ENCODE measurements at places on chromosomes 13 and 19.
A peak's percentile ranks its signal among the peaks of the same experiment; 100 is the strongest.

GRCh38 chr19:13091400-13092157, 11.1 kb downstream of the LYL1 start:
- no peak for DNase-seq

DNA sequence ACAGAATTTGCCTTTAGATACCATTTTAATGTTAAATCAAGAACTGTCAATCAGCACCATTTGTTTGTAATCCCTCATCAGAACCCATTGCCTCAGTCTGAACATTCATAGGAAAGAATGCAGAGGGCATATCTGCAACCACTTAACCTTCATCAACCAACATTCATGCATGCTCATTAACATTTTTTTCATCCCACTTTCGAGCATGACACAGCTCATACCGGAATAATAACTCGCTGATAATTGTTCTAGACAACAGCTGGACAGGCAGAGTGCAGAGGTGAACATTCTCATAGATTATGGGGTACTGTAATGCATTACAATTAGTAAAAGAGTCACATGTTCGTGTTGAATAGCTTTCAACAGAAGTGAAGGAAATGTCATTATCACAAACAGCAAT, 216.8 kb downstream of the DIAPH3 start:
- no peak for DNase-seq

DNA sequence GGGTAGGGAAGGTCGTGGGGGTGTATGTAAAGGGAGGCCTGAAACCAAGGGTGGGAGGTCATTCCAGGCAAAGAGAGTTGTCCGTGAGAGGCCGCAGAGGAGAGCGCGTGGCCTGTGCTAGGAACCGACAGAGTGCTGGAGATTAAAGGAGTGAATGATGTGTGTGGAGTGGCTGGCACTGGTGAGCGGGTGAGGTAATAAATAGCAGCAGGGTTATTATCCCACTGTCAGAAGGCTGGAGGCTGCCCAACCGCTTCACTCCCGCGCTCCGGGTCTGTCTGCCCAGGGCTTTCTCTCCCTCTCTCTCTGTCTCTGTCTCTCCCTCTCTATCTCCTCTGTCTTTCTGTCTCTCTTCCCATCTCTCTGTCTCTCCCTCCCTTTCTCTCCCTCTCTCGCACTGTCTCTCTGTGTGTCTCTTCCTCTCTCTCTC, 17.4 kb downstream of the ZNF579 start:
- DNase-seq = no peak

GRCh38 chr13:30584051-30584731, 33.5 kb upstream of the USPL1 start:
- no peak for DNase-seq

- DNase-seq = peak; percentile 87
These were observed 4.8 kb downstream of the KMT5C start for GRCh38 chr19:55344444-55344843.

DNA sequence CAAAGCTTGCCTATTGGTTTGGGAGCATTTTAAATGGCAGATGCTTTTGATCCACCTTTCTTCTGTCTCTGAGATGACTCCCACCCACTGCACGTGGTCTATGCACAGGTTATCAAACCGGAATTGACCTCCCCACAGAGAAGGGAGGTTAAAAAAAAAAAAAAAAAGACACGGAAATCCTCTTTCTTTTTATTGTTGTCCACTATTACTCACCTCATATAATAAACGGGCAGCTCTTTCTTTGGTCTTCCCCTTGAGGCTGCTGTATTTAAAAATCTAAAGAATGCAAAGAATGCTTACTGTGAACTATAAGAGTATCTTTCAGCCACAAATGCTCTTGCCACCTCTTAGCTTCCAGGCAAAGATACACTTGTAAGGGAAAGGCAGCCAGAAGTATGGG, 329.7 kb downstream of the NDFIP2 start:
- DNase-seq = no peak

DNA sequence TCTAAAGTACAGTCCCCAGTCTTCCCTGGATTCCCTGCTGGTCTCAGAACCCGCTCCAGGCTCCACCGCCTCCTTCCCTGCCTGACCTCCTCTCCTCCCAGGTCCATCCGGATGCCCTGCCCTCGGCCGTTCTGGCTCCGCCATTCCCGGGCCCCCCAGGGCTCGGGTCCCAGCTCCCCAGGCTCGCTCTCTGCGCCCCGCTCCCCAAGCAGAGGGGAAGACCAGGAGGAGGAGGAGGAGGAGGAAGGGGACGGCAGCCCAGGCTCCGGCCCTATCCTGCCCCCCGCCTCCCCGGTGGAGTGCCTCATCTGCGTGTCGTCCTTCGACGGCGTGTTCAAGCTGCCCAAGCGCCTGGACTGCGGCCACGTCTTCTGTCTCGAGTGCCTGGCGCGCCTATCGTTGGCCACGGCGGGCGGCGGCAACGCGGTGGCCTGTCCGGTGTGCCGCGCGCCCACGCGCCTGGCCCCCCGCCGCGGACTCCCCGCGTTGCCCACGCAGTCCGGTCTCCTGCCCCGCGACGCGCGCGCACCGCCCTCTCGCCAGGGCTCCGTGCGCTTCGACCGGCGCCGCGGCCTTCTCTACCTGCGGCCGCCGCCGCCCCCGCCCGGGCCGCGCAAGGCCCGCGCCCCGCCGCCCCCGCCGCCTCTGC, 647 bp downstream of the RNF225 start:
- DNase-seq = no peak

GRCh38 chr13:67554286-67554685, 324.1 kb upstream of the PCDH9 start:
- DNase-seq = no peak

GRCh38 chr19:9785367-9786331, 17.1 kb upstream of the ZNF846 start:
- DNase-seq = peak; percentile 99

DNA sequence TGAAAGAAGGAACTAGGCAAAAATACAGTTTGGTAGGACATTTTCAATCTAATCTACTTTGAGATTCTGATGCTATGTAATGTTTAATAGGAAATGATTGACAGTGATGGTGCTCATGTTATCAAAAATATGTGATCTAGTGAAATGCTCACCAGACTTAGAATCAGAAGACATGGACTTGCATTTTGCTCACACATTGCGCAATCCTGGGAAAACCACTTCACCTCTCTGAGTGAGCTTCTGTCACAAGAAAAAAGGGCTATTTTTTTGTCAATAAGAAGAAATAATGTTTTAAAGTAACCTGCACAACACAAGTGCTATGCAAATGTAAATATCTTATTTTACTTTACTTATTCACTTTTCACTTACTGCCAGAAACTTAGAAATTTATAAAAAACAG, 380.9 kb upstream of the HTR2A start:
- no peak for DNase-seq

DNA sequence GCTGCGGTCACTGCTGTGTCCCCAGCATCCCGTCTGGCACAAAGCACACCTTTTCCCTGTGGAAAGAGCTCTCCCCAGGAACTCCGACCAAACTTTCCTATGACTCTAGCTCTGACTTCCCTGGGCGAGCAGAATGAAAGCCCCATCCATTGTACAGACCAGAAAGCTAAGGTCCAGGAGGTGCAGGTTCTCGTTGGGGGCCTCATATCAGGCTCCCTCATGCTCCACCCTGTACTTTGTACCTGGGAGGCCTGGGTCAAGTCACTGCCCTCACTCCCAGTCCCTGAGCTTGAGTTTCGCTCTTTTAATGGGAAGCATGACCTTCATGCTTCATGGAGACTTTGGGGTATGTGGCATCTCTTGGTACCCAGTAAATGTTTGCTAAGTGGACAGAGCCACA, 18.4 kb downstream of the CYTH2 start:
- no peak for DNase-seq

Measured in DMS79 (cell line).